Stimulated activated CD4-positive, alpha-beta T cell treated with anti-CD3 and anti-CD28 coated beads, Interleukin-4, amount 100 ng/mL, for 4 hours (primary cell): ENCODE measurements at places on chromosomes 2 and 18.
A peak's percentile ranks its signal among the peaks of the same experiment; 100 is the strongest.

DNA sequence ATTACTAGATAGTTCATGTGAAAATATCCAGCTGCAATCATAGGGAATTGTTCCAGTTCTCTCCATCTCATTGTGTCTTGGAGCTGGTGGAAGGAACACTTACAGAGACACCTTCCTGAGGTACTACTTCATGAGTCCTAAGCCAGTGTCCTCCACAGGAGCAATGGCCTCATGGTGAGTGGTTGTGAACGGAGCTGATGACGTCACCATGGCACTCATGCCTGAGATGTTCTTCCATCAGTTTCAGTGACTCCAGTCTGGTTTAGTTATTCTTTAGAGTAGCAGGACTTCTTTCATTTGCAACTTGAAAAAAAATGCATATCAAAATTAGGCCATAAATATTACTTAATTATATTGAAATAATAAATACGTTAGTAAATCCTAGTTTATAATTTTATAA is 418.6 kb downstream of the ZNF521 start:
- DNase-seq: no peak

DNA sequence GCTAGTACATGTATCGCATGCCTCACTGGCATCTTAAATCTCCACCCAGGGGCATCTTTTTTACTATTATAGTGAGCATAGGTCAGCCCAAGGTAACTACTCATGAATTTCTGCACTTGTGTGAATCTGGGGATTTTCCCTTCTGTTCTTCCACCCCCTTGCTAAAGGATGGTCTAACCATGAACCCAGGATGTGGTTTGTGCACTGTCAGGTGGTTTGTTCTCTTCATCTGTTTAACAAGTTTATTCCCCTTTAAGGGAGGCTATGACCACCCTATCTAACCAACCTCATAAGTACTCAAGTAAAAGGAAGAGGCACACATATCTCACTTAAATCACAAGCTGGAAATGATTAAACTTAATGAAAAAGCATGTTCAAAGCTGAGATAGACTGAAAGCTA is 243.0 kb downstream of the RPRM start:
- DNase-seq: no peak

DNA sequence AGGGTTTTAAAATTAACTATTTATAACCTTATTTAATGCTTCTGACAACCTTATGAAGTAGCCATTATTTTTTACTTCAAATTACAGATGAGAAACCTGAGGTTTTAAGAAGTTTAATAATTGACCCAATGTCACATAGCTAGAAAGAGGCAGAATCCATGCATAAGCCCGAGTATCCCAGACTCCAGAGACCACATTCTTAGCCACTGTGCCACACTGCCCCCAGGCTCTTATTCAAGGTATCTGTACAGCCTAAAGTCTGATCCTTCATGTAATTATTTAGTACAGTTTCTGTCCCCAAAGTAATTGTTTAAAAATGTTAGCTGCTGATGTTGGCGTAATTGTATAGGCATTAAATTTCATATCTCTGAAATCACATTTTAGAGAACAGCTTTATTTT is 124.7 kb upstream of the LRRTM1 start:
- no peak for DNase-seq

GRCh38 chr2:239584986-239585385 is 184.2 kb upstream of the HDAC4 start:
- no peak for DNase-seq

DNA sequence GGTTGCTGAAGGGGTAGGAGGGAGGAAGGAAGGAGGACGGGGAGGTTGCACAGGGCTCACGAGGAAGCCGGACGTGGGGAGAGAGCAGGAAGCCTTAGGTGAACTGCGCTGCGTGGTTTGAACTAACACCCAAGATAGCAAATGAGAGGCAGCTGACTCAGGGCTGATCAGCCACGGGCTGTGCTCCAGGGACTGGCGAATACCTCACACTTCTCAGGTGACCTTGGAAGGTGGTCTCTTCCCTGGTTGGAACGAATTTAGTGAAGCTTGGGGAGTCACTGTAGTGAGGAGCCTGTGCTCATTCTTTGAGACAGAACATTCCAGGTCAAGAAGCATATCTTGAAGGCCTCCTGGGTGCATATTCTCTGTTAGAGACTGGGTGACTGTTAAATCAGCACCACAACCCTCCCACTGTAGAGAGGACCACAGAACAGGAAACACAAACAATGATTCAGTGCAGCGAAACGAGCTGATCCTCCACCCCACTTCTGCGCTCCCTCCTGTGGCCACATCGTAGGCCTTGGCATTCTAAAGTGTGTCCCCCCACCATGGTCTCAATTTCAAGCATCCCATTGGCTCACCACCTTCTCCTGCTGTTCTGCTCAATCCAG is 33.8 kb downstream of the TOGARAM2 start:
- DNase-seq: peak; percentile 43

GRCh38 chr18:75393721-75394120 is 33.8 kb downstream of the SMIM21 start:
- no peak for DNase-seq

DNA sequence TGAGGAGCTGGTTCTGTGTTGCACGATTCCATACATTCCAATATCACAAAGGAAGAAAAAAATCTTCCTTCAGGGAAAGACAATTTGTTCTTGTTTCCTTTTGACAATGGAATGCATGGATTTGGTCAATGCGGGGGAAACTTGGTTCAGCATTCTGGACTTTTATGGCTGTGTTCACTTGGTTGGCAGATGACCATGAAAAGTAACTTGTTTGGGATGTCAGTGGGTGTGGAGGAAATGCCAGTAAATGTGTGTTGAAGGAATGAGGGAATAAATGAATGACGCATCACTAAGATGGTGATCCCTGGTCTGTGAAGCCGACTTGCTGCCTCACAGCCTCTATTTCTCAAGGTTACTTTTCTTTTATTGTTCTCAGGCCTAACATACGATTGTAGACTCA is 53.7 kb downstream of the THUMPD2 start:
- no peak for DNase-seq

- DNase-seq: no peak
Measured at GRCh38 chr2:220043990-220044335, 416.5 kb downstream of the SLC4A3 start.

DNA sequence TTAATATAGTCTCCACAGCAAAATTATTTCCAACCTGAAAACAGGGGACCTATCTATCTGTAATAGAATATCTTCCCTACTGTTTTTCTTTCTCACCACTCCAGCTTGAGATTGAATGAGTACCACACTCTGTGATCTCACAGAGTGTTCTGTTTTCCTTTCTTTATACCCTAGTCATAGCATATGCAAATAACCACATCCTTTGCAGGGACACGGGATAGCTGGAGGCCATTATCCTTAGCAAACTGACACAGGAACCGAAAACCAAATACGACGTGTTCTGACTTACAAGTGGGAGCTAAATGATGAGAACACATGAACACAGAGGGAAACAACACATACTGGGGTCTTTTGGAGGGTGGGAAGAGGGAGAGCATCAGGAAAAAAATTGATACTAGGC is 224.7 kb downstream of the SLC8A1 start:
- no peak for DNase-seq

- no peak for DNase-seq
Measured at GRCh38 chr2:237888389-237888788, 29.0 kb downstream of the RAMP1 start.

GRCh38 chr2:69175790-69176715 is 163.1 kb downstream of the ANTXR1 start:
- DNase-seq: no peak

GRCh38 chr18:10170375-10170774 is 256.6 kb downstream of the VAPA start:
- no peak for DNase-seq

- DNase-seq: no peak
Measured at GRCh38 chr2:157420771-157421323, 23.0 kb downstream of the CYTIP start.

- DNase-seq: no peak
Measured at GRCh38 chr2:199875400-199875799, 24.4 kb upstream of the FTCDNL1 start.

DNA sequence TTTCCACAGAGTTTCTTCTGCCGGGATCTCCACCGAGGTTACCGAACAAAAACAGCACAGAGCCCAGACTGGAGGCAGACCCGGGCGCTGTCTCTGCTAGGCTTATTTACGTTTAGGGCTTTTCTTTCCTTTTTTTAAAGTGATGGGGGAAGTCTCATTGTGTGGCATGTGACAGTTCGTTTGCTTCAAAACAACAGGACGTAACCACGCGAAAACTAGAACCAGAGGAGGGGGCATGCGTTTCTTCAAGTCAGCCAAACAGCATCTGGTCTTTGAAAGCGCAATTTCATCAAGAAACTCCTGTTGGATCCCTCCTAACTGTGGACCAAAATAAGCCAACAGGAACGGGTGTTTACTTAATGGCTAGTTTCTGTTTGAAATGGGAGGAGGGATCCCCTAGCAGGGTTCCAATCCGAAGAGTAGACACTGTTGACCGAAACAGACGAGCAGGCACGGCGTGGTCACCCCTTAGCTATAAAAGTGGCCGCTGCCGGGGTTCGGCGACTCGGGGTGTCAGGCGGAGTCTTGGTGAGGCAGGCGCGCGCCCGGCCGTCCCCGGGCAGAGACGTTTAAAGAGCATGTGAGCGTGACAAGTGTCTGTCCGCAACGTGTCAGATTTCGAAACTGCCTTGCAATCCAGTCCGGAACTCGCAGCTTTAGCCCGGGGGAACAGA is 997 bp upstream of the TGIF1 start:
- DNase-seq: peak; percentile 84

- DNase-seq: peak; percentile 14
Measured at GRCh38 chr2:242031481-242032019, 162.0 kb downstream of the RTP5 start.

- no peak for DNase-seq
Measured at GRCh38 chr2:228378696-228379425, 197.4 kb upstream of the SPHKAP start.

DNA sequence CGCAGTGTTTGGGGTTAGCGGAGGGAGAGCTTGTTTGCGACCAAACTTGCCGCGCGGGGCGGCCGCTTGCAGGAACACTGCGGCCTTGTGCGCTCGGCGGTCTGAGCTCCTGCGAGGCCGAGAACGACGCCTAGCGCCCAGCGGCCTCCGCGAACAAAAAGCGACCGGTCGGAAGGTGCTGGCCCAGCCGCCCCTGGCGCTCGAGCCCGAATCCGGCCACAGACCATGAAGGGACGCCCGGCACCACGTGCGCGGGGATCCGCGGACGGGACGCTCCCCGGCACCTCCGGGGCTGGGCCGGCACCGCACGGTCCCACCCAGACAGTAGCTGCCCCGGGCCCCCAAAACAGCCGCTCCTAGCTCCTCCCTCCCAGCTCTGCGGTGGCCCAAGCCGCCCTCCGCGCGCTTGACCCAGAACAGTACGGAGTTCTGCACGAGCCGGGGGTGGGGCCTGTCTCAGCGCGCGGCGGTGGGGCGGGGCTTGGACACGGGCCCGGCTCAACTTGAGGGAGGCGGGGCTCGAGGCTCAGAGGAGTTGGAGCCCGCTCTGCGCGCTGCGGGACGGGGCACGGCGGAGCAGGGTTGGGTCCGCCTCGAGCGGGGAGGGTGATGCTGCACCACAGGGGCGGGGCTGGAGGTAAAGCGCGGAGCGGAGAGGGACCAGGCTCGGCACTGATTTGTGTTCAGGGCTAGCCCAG is 664 bp upstream of the IMPA2 start:
- no peak for DNase-seq

DNA sequence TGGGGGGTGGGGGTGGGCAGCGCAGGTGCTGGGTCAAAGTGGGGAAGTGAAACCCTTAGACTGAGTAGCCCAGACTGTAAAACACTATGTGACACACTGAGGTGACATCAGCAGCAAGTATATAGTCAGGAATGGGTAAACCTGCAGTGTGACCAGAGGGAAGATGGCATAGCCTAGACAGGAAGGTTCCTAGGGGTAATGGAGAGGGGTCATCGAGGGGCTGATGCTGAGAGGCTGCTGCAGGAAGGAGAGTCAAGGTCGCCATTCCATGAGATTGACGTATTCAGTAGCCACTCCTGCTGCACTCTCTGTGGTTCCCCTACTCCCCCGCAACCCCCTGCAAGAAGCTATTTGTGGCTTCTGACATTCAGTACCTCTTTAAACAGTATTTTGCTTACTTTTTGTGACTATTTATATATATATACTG is 111.7 kb downstream of the CHST9 start:
- no peak for DNase-seq

DNA sequence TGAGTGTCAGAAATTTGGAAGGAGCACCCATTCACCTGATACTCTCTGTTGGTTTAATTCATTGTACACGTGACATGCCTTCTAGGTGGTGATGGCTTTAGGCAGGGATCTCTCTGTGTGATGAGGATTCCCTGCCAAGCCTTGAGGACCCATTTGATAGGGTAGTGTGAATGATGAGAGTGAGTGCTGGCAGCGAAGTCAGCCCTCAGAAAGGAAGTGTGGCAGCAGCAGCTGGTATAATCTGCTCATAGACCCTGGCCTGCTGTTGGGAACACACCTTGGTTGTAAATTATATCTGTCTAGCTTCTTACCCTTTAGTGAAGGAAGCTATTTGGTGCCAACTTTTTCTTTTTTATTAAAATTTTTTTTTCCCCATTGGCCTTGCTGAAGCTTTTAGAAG is 164.5 kb downstream of the HAUS1 start:
- DNase-seq: no peak

- DNase-seq: peak; percentile 12
Measured at GRCh38 chr18:36187193-36187825, at the start of gene MOCOS. Gene MOCOS (plus strand): TSS chr18:36187497. CDS start chr18:36187540, 43 bp downstream.

GRCh38 chr2:65366595-65367125 is 65.7 kb downstream of the SPRED2 start:
- DNase-seq: no peak

GRCh38 chr2:19250906-19251305 is 107.5 kb downstream of the OSR1 start:
- no peak for DNase-seq

DNA sequence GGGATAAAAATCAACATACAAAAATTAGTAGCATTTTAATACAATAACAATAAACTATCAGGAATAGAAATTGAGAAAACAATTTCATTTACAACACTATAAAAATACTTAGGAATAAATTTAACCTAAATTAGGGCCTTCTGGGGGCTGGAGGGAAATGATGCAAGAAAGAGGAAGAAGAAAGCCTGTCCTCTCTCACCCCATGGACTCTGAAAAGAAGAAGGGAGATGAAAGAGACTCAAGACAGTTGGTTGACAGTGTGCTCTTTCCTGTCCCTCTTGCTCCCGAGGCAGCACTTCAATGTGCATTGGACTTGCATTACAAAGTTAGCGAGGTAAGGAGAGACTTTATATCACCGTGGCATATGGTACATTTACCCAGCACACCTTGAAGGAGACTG is 88.5 kb downstream of the VAPA start:
- no peak for DNase-seq

- DNase-seq: peak; percentile 54
Measured at GRCh38 chr2:24491542-24492420, 727 bp downstream of the NCOA1 start.
